ENCODE measurements at places on chromosomes 13 and 19.
A peak's percentile ranks its signal among the peaks of the same experiment; 100 is the strongest.

DNA sequence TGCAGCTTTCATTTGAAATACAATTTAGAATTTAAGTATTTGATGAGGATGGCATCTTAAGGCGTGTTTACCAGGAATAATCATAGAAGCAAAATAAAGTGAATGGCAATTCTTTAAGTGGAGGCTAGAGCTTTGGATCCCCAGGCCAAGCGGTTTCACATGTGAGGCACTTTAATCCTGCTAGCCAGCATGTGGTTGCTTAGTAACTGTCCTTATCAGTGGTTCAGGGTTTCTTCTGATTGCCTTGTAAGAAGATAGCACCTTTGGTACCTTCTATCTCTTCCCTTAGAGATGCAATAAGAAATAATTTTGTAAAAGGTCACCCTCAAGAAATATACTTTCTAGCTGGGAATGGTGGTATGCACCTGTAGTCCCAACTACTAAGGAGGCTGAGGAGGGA, 38.9 kb upstream of the SERP2 start:
- DNase-seq = no peak

GRCh38 chr13:97008643-97009042, 14.4 kb upstream of the OXGR1 start:
- DNase-seq = no peak

DNA sequence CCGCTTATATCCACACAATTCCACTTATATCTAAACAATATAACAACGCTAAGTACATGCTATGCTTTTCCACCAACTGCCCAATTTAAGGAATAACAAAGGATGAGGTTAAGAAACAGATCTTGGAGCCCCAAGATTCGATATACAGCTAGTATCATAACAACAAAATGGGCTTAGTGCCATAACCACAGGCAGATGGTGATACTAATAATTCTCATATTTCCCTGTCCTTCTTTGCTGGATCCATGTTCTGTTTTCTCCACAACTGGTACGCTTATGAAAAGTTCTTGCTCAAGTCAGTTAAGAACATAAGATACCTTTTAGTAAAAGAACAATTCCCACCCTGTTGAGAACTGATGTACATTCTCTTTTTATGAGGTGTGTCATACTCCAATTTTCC, 33.9 kb downstream of the CAB39L start:
- no peak for DNase-seq

DNA sequence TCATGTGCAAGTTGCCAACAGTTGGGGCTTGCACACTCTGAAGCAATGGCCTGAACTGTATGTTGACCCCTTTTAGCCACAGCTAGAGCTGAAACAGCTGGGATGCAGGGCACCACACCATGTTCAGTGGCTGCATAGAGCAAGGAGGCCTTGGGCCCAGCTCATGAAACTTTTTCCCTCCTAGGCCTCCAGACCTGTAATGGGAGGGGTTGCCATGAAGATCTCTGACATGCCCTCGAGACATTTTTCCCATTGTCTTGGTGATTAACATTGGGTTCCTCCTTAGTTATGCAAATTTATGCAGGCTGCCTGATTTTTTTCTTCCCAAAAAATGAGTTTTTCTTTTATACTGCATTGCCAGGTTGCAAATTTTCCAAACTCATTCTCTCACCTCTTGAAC, 165.1 kb upstream of the PRR20A start:
- no peak for DNase-seq

- DNase-seq = peak; percentile 25
These were observed 888.5 kb downstream of the UQCRFS1 start for GRCh38 chr19:28324275-28325060.

GRCh38 chr19:7742575-7742974, 4.8 kb downstream of the CD209 start:
- DNase-seq = no peak

- no peak for DNase-seq
These were observed 429.9 kb downstream of the SPRY2 start for GRCh38 chr13:79910875-79911540.

GRCh38 chr13:111539252-111539651, 218.8 kb downstream of the TEX29 start:
- DNase-seq = no peak

DNA sequence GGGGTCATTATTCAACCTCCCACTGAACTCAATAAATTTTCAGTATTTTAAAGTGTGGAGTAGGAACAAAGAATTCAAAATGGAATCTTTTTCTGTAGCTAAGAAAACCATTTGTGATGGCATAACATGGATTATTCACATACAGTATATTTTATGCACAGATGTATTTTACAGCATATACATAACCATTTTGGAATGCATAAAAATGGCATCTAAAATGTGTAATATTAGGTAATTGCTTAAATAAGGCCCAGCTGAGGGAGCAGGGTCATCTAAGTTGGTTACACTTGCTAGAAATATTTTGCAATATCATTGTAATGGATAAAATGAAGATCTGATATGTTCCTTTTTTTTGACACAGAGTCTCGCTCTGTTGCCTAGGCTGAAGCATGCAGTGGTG, 146.9 kb downstream of the LMO7 start:
- DNase-seq = no peak

DNA sequence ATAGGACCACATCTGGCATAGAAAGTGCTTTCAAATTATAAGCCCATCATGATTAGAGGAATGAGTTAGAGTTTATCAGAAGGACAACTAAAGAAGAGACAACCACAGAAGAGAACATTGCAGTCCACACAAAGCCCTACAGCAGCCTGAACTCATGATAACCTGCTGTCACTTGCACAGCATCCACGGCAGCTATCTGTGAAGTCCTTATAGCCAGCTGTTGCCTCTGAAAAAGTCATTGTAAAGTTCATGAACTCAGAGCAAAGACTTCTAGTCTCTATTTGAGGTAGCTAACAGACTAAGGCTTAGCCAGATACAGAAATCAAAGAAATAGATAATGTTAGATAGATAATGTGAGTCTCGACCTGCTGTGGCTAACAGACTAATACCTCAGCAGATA, 450.0 kb downstream of the KLF5 start:
- DNase-seq = no peak

DNA sequence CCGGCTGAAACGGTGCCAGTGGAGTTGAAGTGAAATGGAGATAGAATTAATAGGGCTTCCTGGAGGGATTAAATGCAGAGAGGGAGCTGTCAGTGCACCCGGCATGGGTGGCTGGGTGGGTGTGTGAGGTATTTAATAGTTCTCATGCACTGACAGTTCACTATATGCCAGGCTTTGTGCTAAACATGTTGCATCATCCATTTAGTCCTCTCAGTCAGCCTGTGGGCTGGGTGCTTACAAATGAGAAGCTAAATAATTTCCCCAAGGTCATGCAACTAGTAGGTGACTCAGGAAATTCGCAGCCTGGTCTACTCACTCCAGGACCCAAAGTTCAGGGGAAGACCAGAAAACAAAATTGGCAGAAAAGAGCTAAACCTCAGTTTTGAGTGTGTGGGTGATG, 63.5 kb upstream of the SPATA13 start:
- no peak for DNase-seq

GRCh38 chr19:48810151-48810550, 678 bp downstream of the BCAT2 start:
- no peak for DNase-seq

DNA sequence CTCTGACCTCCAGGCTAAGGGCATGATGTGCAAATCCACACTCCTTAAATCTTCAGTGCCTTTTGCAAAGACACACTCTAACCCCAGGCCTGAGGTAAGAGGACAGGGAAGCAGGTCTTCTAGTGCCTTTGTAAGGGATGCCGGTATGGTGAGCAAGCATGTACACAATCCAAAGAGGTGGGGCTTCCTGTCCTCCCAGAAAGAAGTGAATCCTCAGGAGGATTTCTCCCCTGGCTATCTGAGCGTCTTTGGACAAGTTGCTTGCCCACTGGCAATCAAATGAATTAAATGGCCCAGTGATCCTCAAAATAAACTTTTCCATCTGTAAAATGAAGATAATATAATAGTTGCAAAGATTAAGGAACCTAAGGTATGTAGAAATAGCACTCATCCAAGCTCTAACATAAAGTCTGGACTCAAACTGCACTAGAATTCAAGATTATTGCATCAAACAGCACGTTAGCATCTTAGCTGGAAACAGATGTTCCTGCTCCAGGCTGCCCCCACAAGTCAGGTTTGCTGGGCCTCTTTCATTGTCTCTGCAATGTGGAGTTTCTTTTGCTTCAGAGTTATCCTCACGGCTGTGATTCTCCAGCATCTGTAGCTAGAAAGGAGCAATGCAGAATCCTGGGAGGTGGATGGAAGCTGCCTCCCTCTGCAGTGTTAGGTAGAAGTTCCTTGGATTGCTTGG, 249.6 kb downstream of the TSHZ3 start:
- DNase-seq = no peak

DNA sequence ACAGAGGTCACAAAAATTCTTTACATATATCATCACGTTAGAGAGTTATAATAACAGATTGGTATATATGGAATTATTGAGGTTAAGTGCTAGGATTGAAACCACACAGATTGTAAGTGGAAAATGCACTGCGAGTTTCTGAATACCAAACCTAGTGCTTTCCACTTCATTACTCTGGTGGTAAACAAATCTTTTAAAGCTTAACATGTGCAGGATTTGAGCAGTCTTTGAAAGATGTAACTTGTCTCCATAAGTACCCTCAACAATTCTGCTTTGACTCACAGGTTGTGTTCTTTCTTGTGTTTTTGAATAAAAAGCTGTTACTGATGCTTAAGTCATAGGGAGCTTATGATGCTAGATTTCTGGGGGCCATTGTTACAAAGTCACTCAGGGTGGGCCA, 314.7 kb upstream of the DACH1 start:
- DNase-seq = no peak

DNA sequence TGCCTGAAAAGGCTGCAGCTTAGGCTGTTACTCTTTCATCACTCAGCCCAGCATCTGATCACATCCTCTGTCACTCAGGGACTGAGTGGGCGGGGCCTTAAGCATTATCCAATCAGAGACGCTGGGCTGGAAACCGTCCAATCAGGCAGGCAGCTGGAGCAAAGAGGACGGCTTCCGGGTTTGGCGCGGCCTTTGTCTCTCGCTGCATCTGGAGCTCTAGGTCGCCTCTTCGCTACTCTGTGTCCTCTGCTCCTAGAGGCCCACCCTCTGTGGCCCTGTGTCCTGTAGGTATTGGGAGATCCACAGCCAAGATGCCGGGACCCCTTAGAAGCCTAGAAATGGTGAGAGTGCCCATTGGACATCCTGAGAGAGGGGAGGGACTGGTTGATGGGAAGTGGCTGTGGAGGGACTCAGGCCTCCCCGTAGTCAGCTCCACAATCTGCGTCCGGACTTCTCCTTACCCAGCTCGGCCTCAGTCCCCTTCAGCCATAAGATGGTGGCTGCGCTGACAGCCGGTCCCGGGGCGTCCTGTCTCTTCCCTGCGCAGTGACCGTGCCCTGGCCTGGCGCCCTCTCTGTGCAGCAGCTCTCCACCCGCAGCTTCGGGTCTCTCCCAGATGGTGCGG, at the start of gene ZNF486:
ZNF486 (plus strand) TSS at position 195 of the 625 bp plus-strand sequence; CDS start at position 312, 117 bp downstream.
- peak; percentile 67 for DNase-seq
